ENCODE measurements at places on chromosomes 7 and 10. TPM values are rescaled to one million over a fixed set of nuclear protein-coding genes. Genes with fewer than 3 reads are reported as not detected.

DNA sequence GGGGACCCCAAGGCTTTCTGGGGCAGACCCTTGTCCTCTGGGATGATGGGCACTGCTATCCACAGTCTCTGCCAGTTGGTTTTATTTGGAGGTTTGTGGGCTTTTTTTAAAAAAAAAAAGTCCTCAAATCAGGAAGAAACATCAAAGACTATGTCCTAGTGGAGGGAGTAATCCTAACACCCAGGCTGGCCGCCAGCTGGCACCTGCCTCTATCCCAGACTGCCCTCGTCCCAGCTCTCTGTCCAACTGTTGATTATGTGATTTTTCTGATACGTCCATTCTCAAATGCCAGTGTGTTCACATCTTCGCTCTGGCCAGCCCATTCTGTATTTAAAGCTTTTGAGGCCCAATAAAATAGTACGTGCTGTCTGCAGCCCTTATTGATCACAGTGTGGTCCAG, 61.0 kb upstream of the LRRC4 start:
- H3K36me3 ChIP-seq: peaks cover 31% of the 10 kb centered on the region
- no peaks in the 10 kb centered on the region for H3K4me1 ChIP-seq
- no peak overlapping the region for H3K4me3 ChIP-seq
- H3K27ac ChIP-seq: no peak overlapping the region

GRCh38 chr7:1943933-1944618, 274.0 kb downstream of the ELFN1 start:
- no peak for DNase-seq
- H3K27ac ChIP-seq: no peak overlapping the region
- H3K4me1 ChIP-seq: peaks cover 20% of the 10 kb centered on the region
- H3K36me3 ChIP-seq: no peaks in the 10 kb centered on the region

- no peak for DNase-seq
- no peaks in the 10 kb centered on the region for H3K36me3 ChIP-seq
- no peaks in the 10 kb centered on the region for H3K27me3 ChIP-seq
- H3K4me3 ChIP-seq: no peak overlapping the region
- H3K4me1 ChIP-seq: peaks cover 8% of the 10 kb centered on the region
- H3K27ac ChIP-seq: no peak overlapping the region
These were observed 187.0 kb downstream of the PCDH15 start for GRCh38 chr10:54614072-54614471.

The SMKR1 gene
- not detected for total RNA-seq

The SYT15B gene
- 10.5 TPM for total RNA-seq
